ENCODE measurements at places on chromosomes 6 and 20.

- no peak for DNase-seq
Observed at GRCh38 chr20:57777911-57778310, 68.1 kb upstream of the PMEPA1 start.

DNA sequence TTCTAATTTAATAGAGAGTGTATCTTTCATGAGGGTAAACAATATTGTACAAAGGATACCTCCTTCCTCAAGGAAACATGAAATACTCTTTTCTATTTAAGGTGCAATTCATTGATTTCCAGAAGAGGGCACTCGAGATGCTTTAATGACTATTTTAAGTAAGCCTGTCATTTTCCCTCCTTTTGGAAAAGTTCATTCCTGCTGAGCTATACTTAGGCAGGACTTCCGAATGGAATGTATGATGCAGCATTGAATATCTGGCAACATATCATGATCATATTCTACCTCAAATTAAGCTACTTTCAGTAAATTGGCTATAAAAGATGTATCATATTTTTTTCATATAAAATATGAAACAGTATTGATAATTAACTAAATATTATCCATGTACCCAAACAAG is 5.0 kb downstream of the DST start:
- peak; percentile 7 for DNase-seq

GRCh38 chr20:23013429-23013828 is 21.7 kb upstream of the SSTR4 start:
- DNase-seq: no peak

DNA sequence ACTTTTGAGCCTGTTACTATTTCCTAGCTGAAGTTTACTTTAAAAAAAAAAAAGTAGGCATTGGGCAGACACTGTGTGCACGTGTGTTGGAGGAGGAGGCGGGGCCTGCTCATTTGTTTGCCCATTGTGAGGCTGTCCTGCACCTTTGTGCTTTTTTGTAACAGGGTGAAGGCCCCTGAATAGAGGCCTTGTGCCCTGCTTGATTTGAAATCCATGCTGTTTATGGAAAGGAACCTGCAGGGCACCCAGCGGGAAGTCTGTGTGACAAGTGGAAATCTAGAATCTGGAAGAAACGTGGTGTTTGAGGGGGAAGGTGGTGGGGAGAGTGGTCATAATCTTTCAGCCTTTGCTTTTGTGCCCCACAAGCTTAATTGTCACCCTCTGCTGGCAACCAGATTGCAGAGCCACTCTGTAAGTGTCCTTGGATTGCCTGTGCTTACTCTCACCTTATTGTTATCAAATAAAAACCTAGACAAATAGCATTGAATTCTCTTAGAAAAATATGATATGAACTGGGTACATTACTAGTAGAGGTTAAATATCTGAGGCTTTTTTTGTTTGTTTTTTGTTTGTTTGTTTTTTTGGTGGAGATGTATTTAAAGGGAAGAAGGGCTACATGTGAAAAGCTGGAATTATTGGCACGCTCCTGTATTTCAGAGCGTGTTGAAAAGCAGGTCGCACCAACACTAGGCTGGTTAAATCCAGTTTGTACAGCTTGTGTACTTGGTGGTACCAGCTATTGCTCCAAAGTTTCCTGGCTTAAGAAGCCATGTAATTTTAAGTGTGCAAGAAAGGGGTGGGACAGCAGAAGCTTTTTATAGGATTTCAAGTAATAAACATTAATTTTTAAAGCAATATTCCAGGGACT is 156.3 kb downstream of the ARID1B start:
- DNase-seq: no peak

DNA sequence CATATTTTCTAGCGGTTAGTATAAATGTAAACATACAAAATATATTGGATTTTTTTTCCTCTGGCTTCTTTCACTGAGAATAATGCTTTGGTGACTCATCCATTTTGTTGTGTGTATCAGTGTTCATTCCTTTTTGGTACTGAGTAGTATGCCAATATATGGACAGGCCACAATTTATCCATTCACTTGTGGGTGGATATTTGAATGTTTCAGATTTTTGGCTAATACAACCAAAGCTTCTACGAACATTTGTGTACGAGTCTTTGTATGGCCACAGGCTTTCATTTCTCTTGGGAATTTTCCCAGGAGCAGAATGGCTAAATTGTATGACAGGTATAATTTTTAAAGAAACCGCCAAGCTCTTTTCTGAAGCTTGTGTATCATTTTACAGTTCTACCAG is 677.5 kb downstream of the HDGFL1 start:
- DNase-seq: no peak

Data from CD4-positive, alpha-beta T cell treated with Interleukin-1 beta for 1 hour (primary cell).